CD4-positive, alpha-beta T cell treated with Interleukin-10 for 1 hour (primary cell): ENCODE measurements at places on chromosomes 7 and 10.
A peak's percentile ranks its signal among the peaks of the same experiment; 100 is the strongest.

GRCh38 chr7:24119852-24120251 is 164.1 kb upstream of the NPY start:
- no peak for DNase-seq

- DNase-seq, result no peak
Observed at GRCh38 chr7:152969839-152970238, 210.3 kb downstream of the ACTR3B start.

DNA sequence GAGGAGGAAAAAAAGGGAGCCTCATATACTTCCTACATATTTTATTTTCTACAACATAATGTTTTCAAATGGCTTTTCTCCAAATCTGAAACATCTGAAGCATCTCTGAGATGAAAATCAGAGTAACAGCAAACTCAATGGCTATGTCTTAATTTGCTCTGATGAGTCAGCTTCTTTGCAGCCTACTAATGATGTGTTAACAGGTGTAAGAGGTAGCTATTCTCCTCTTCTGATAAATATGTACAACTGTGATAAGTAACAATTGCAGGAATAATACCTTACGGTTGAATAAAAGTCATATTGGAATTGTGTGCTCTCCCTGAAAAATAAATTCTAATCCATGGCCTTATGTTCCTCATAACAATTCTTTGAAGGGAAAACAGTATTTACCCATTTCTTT is 45.2 kb downstream of the GNAT3 start:
- DNase-seq, result no peak

- DNase-seq, result peak; percentile 6
Observed at GRCh38 chr7:13800694-13801448, 188.6 kb downstream of the ETV1 start.

DNA sequence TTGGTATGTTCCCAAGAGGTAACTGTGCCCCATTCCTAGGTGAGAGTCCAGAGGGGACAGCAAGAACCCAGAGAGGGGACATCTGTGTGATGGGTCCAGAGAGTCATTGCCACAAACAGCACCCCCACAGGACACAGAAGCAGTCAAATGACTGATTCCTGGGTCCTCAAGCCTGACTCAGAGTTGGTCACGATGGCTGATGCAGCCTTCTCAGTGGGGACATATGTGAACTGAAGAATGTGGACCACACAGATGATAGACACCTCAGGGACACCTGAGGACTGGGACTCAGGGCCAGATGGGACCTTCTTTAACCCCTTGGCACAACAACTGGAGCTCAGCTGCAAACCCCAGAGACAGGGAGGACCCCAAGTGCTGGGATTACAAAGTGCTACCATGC is 96.5 kb downstream of the STRA8 start:
- DNase-seq, result no peak

GRCh38 chr7:15765753-15766152 is 79.3 kb upstream of the MEOX2 start:
- DNase-seq, result no peak

DNA sequence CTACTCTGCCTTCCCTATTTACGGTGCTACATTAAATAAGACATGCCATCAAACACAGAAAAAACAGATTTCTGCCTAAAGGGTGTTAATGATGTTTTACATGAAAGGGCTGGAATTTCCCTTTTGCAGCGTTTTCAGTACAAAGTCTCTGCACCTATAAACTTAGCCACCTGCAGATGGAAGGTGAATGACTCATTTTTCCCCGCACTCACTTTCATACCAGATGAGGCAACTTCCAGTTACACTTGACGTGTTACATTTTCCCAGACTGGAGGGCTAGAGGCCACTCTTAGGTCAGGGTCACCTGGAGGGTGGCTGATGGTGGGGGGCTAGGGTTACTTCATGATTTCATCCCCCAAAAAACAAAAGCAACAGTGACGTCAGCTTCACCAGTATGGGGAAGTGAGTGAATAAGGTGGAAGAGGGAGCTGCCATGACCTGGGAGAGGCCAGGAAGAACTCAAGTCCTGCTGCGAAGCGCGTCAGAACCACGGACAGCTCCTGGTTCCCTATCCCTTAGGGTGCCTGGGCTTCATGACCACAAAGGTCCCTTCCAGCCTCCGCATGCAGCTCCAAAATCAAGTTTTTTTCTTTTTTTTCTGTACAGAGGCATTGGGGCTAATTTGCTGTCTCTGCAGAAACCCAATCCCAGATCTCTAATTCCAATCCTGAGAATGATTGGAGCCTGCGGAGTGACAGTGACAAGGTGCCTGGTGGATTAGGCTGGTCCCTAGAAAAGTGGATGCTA is 94.0 kb downstream of the ADARB2 start:
- DNase-seq, result no peak

GRCh38 chr7:77565917-77566316 is 28.8 kb downstream of the PTPN12 start:
- DNase-seq, result no peak

GRCh38 chr10:6977398-6978186 is 397.5 kb upstream of the PRKCQ start:
- no peak for DNase-seq
